ENCODE measurements at places on chromosomes 2 and 18.
A peak's percentile ranks its signal among the peaks of the same experiment; 100 is the strongest.

DNA sequence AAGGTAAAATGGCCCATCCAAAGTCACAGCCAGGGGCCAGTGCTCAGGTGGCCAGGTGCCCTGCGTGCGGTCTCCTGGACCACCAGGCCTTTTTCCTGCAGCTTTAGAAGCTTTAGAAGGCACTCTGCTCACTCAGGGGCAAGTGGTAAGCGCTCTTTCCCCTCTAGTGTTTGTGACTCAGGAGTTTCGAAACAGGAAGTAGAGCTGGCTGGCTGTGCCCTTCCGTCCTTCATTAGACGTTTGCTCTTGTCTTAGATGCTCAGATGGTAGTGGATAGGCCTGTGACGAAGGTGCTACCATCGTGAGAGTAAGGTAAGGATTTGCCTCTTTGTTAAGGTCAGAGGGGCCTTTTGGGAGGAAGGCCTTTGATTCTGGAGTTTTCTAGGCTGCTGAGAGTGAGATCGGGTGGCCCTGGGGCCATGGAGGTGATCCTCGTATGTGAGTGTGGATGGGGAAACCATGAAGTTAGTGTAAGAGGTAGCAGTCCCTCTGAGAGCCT is at the start of gene CASP8:
Gene CASP8, plus strand, starts transcription at position 235 of the 499 bp plus-strand sequence. CDS start 5,951 bp downstream, outside the sequence.
- no peak for DNase-seq

GRCh38 chr2:177767768-177768167 is 304.8 kb downstream of the PDE11A start:
- no peak for DNase-seq

GRCh38 chr18:37270038-37270665 is 295.4 kb downstream of the CELF4 start:
- peak; percentile 35 for DNase-seq

DNA sequence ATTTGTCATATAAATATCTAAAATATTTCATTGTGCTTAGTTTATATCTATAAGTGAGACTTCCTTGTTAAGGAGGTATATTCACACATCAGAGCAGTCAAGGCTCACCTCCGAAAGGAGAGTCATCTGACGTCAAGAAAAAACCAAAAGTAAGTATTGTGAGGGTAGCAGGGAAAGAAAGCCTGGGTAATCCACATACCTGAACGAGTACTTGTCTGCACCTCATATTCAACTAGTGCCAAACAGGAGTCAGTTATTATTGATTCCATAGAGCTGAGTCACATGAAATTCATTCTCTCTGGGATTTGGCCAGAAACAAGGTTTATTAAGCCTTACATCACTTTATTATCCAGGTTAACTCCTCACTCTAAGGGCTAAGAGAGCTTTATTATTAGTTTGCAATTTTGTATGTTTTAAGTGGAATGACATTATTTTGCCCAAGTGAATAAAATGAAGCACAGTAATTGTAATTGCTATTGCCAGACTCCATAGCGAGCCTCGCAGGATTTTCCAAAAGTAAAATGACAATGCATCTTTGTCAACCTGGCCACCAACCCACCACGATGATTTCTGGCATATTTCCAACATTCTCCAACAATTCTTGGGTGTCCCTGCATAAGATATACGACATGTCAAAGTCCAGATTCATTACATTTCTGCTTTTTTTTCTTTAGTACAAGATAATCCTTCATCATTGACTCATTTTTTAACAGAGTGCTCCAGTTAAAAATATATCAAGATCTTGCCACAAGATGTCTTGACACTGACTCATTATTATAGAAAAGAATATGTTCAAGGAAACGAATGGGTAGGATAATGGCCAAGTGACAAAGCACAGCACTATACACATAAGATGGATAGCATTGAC is 1210.4 kb upstream of the ACVR2A start:
- DNase-seq: no peak

DNA sequence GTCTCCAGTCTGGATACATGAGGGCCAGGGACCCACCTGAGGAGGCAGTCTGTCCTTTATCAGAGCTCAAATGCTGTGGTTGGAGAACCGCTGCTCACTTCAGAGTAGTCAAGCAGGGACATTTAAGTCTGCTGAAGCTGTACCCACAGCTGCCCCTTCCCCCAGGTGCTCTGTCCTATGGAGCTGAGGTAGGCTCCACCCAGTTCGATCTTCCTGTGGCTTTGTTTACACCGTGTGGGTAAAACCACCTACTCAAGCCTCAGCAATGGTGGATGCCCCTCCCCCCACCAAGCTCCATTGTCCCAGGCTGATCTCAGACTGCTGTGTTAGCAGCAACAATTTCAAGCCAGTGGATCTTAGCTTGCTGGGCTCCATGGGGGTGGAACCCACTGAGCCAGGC is 731.4 kb upstream of the HS6ST1 start:
- DNase-seq: no peak

DNA sequence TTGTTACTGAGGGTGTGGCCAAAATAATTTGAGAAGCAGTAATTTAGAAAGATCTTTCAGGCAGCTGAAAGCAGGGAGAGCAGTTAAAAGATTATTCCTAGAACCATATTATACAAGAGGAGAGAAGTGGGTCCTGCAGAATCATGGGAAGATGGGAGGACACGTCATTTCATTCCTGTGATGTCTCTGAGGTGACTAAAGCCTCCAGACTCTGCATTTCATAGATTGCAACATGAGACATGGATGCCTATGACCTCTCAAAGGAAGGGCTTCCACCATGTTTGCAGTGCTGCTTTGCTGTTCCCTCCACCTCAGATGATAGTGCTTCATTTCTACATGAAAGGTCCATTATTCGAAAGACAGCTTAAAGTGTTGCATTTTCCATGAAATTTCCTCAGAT is 788.4 kb downstream of the TSN start:
- DNase-seq: no peak

GRCh38 chr2:162090109-162090508 is 16.1 kb upstream of the DPP4 start:
- no peak for DNase-seq

- DNase-seq: no peak
These were observed 201.5 kb downstream of the FAM210A start for GRCh38 chr18:13524811-13525210.

DNA sequence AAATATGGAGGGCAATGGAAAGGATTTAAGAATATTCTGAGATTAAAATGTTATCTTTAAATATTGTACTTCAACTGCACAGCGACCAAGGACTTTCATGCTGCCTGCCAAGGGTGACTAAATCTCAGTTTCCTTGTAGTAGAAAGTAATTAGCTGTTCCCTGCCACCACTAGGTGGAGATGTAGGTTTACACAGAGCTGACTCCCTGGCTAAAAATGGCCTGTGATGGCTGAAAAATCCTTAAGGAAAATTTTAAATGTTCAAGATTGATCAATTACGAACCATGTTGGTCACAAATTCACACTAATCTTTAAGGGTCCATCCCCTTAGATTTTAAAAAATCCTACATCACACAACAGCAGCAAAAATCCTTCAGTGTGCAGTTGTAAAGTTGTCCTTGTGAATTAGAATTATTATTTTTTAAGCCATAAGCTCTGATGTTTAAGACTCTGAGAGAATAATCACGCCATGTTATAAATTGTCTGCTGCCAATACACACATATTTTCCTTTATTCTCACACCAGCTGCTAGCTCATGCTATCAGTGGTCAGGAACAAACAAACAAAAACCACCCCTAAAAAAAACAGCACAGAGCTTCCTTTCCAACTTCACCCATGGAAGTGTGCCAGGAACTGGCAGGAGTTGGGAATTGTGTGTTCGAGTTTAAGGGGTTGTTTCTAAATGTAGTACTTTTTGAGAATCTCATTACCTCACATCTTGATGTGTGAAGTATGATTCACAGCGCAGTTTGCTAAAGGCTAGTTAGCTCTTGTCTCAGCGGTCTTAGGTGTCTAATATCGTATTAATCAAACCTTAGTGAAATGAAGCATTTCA is 399.8 kb downstream of the TMEM182 start:
- DNase-seq: no peak

- no peak for DNase-seq
These were observed 74.6 kb downstream of the SLC4A3 start for GRCh38 chr2:219701847-219702634.

GRCh38 chr2:204321027-204321800 is 224.1 kb upstream of the PARD3B start:
- no peak for DNase-seq

DNA sequence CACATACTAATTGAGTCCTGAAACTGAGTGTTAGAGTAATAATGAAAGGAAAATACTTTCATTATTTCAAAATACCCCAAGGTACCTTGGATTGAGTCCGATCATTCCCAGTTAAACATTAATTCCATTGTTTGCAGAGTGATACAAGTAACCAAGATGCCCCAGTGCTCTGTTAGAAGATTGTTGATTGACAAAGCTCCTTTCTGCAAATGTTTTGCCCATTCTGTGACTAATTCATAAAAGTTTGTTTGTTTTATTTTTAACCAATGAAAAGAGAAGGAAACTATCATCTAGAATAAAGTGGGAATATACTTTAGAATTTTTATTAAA is 124.0 kb downstream of the GULP1 start:
- no peak for DNase-seq

DNA sequence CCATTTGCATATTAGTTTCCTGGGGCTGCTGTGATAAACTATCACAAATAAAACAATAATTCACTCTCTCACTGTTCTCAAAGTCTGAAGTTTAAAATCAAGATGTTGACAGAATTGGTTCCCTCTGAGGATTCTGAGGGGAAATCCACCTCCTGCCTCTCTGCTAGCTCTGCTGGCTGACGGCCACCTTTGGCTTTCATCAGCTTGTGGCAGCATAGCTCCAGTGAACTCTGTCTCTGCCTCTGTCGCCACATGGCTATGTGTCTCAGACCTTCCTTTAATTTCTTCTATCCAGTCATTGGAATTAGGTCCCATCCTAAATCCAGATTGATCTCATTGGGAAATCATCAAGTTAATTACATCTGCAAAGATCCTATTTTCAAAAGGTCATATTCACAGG is 38.9 kb upstream of the TRIM43 start:
- DNase-seq: no peak

DNA sequence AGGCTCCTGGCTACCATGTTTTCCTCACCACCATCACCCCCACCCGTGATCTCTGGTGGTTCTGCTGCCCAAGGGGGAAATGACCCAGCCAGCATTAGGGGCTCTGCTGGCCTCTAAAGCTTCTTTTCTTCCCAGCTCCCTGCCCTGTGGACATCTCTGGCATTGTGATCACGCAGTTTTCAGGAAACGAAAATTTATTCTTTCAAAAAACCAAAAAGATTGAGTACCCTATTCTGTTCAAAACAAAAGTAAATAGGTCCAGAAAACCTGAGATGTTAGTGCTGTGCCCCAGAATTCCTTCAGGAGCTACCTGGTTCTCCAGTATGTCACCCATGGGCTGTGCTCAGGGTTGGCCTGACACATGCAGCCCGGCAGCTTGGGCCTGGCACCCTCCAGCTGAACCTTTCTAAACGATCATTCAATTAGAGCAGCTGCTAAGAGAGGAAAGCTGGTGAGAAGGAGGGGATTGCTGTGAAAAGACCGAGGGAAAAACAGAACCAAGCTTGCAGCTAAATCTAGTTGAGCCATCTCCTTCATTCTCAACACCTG is 157.5 kb downstream of the MGAT5 start:
- no peak for DNase-seq

DNA sequence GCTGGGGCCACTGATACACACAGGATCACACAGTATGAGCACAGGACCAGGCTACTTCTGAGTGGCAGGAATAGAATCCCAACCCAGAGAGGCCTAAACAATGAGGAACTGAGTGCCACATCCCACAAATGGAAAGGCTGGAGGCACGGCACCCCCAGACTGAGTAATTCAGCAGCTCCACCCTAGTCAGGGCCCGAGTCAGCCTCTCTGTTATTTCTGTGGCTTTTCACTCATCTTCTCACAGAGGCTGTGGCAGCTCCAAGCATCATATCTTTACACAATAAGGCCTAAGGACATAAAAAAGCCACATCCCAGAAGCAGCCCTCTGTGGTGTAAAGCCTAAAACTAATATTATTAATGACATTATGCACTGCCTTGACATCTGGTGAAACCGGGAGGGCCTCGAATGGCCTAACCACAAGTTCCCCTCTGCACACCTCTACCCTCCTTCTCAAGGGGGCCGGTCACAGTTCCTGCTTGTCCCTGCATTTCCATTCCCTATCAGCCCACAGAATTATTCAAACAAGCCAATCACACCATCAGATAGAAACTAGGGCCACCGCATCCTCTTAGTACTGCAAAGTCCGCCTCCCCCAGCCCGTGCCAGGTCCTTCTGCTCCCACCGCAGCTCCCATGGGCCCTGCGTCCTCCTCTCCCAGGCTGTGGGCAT is 12.5 kb upstream of the MAL start:
- DNase-seq: no peak

DNA sequence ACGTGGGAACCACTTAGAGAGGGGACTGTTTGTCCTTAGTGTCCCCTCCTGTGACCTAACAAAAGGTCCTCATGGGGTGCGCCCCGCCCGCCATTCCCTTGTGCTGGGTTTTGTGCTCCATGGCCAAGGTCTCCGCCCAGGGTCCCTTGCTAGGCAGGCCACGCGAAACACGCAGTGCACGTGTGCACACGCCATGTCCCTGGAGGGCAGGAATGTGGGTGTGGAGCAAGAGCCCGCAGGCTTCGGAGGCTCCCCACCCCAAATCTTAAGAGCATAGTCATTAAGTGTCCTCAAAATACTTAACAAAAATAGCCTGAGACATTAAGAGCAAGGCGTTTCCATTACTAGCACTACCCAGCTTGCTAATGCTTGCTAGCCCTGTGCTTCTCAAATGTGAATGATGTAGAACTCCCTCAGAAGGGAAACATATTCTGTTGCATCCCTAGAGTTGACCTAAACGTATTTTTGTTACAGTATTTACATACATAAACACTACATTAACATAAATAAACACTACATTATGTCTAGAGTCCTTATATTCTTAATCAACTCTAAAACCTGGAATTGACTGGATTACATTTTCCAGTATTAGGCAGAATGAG is 117.6 kb upstream of the APCDD1 start:
- DNase-seq: no peak

GRCh38 chr2:28137221-28137620 is 246.7 kb downstream of the BABAM2 start:
- no peak for DNase-seq

GRCh38 chr18:3824101-3824500 is 374.1 kb downstream of the TGIF1 start:
- DNase-seq: no peak

DNA sequence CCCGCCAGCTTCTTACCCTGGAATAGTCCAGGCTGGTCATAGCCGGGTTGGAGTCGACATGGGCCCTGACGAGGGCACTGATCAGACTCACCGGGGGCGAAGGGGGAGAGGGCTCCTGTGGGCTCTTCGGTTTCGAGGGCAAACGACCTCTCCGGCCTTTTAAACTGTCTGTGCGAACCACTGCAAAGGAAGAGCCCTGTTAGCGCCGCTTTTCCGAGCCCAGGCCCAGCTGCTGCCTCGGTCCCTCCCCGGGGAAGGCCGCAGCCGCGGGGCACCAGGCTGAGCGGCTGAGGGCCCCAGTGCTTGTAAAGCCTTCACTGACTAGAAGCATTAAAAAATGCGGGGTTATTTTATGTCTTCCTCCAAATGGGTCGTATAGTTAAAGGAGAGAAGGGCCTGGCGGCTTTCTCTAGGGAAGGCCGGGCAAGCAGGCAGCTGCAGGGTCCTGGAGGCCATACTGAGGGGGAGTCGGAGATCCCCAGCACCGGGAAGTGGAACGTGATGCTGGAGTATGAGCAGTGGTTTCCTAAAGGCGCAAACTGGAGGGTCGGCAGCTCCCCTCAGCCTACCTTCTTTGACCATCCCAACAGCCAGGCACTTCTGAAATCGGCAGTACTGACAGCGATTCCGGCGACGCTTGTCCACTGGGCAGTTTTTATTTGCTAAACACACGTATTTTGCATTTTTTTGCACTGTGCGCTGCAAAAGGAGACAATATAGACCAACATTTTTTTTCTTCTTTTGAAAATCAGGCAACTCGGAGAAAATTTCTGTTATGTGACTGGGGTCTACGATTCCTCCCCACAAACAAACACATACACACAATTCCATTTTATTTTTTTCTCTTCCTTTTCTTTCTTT is 4.5 kb downstream of the NR4A2 start:
- no peak for DNase-seq
